Posterior vena cava (tissue), 2 donors: ENCODE measurements at places on chromosomes 6 and 20. TPM values are rescaled to one million over a fixed set of nuclear protein-coding genes. Genes with fewer than 3 reads are reported as not detected.

GRCh38 chr6:160462551-160463109 is 114.5 kb downstream of the SLC22A3 start:
- no peak for DNase-seq

DNA sequence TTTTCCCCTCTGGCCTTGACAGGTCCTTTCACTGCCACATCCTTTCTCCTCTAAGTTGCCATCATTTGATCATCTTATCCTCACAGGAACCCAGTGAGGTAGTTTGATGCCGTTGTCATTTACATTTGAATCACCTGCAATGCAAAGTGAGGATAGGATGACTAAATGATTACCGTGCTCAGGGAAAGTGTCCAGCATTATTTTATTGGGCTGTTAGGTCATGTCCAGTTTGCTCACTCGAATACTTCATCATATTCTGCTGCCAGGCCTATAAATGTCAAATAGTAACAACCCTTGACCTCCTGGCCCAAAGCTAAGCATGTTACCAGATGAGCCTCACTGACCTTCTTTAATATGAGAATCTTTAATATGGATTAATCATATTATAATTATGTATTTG is 1068.7 kb upstream of the FLRT3 start:
- DNase-seq: no peak

GRCh38 chr6:22737331-22737730 is 168.0 kb downstream of the HDGFL1 start:
- no peak for DNase-seq

Gene APOBEC2
- not detected for total RNA-seq
